Activated CD4-positive, alpha-beta T cell treated with anti-CD3 and anti-CD28 coated beads, Interleukin-2, amount 50 U/mL, for 48 hours (primary cell): ENCODE measurements at places on chromosomes 1 and 21.

DNA sequence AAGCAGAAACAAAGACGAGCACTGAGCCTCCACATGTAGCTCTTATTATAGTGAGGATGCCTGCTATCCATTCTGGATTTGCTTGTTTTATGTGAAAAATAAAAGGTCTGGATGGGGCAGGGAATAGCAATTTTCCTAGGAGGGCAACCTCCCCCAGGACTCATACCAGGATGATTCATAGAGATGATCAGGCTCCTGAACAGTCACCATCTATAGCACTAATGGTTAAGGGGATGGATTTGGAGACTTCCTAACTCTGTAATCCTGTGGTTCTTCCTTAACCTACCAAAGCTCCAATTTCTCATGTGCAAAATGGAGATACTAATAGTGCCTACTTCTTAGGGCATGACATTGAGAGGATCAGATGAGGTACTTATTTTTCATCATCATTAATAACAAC, 34.5 kb upstream of the CD58 start:
- no peak for DNase-seq

DNA sequence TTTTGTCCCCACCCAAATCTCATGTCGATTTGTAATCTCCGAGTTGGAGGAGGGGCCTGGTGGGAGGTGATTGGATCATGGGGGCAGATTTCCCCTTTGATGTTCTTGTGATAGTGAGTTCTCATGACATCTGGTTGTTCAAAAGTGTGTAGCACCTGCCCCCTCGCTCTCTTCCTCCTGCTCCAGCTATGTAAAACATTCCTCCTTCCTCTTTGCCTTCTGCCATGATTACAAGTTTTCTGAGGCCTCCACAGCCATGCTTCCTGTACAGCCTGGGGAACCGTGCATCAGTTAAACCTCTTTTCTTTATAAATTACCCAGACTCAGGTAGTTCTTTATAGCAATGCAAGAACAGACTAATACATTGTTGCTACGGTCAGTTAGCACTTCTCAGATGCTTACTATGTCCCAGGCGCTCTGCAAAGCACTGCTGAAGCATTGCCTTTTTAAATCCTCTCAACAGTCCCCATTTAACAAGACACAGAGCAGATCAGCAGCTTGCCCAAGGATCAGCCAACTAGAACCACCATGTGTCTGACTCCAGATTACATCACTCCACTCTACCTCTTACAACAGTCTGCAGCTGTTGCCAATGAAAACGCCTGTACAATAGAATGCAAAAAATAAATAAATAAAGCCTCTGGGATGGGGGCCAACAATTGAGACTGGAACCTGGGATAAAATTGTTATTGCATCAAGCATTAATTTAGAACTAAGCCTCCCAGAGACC, 52.4 kb upstream of the USP1 start:
- DNase-seq = no peak

DNA sequence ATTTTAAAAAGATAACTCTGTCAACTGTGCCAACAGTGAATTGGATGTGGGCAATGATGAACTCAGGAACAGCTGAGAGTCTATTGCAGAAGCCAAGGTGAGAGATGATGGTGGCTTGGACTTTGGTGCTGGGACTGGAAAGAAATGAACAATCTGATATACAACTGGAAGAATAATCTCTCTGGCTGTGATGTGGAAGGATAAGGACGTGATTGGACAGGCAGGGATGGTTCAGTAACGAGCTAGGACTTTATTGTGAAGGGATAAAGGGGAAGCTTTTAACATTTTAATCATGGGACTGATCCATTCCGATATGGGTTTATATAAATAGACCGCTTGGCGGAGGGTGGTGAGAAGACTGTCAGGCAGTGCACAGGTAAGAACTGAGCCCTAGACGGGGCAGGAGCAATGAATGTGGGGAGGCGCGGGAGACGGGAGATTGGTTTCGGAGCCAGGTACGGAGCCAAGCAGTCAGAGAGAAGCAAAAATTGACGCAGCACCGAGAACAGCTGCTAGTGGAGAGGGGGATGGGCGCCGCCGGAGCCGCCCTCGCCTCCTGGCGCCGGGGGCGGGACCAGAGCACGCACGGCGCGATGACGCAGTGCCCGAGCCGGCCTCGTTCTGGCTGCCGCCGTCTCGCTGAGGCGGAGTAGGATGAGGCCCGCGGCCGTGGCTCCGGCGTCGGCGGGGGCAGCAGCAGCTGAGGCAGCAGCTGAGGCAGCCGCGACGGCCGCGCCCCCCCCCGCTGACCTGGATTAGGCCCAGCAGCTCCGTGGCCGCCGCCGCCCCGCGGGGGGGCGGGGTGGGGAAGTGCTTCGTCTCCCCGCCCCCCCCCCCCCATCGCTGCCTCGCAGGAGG, at the start of gene RNF11:
Gene RNF11 (plus strand): TSS at position 601 of the 858 bp plus-strand sequence. CDS start 484 bp downstream, outside the sequence.
- peak; percentile 88 for DNase-seq

GRCh38 chr1:182359645-182360044, 31.9 kb downstream of the GLUL start:
- DNase-seq = no peak

- DNase-seq = no peak
Observed at GRCh38 chr1:164735315-164736052, 176.5 kb downstream of the PBX1 start.

GRCh38 chr1:243455760-243456651, 200.2 kb downstream of the SDCCAG8 start:
- no peak for DNase-seq

DNA sequence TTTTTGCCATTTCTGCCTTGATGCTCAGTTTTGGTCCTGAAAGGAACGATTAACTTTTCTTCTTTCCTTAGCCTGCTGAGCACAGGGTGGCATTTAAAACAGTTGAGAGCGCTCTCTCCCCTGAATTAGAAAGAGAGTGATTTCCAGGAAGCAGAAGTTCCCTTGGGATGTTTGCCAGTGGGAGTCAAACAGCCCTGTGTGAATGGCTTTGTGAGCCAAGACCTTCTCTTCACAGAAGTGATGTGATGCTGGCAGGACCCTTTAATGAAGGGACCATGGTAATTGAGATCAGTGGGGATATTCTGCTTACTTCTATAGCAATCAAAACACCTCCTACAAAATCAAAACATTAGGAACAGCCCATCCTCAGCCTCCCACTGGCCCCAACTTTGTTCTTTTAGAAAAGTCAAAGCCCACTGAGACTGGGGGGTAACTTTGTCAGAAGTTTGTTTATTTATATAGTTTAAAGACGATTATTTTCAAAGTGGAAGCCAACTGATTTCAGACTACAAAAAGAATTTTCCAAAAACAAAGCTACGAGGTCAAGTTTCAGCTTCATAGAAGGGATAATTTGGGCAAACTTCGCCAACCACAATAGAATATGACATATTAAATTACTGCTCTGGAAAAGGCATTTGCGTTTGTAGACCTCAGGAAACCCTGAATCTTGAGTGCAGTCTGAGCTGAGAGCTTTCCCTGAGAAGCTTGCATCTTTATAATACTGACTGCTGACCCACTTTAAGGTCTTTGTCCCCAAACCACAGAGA, 122.7 kb downstream of the GABPA start:
- no peak for DNase-seq

- DNase-seq = no peak
Observed at GRCh38 chr21:38944402-38944801, 138.7 kb downstream of the ETS2 start.

DNA sequence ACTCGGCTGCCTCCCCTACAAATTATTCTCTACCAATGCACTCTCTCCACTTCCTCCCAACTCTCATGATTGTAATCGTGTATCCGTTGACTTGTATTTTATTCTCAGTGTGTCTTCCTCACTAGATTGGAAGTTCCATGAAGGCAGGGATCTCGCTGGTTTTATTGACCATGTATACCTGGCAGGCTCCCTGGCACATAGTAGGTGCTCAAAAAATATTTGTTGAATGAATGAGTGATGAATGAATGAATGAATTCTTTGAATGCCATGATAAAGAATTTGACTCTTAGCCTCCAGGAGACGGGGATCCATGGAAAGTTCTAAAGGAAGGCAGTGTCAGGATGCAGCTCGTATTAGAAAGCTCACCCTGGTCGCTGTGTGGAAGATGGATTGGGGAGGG, 28.8 kb upstream of the WASF2 start:
- no peak for DNase-seq

DNA sequence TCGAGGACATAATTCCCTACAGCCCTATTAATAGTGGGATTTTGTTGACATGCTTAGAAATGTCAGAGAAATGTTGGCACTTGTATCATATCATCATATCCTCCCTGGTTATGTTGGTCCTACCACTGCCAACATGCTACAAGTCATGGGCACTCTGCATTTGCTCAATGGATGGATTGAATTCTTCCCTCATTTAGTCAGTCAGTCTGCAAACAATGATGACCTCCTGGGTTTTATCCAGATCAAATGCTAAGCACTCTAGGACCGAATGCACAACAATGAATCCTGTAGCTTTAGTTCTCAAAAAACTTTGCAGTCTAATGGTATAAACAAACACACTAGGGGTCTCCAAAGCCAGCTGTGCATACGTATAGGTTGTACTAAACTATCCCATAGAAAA, 357.2 kb upstream of the DPYD start:
- DNase-seq = no peak

GRCh38 chr1:95072532-95073419, at the start of gene ALG14:
ALG14 (minus strand) TSS chr1:95072951; CDS start chr1:95072898, 53 bp downstream.
- DNase-seq = peak; percentile 90

GRCh38 chr1:162635418-162635817, 3.2 kb downstream of the DDR2 start:
- DNase-seq = no peak

- DNase-seq = no peak
Observed at GRCh38 chr1:215589650-215590435, 22.7 kb downstream of the KCTD3 start.

GRCh38 chr1:73789965-73790364, 408.0 kb downstream of the LRRIQ3 start:
- DNase-seq = no peak
